H1 (cell line): ENCODE measurements at places on chromosomes 5 and 9.

DNA sequence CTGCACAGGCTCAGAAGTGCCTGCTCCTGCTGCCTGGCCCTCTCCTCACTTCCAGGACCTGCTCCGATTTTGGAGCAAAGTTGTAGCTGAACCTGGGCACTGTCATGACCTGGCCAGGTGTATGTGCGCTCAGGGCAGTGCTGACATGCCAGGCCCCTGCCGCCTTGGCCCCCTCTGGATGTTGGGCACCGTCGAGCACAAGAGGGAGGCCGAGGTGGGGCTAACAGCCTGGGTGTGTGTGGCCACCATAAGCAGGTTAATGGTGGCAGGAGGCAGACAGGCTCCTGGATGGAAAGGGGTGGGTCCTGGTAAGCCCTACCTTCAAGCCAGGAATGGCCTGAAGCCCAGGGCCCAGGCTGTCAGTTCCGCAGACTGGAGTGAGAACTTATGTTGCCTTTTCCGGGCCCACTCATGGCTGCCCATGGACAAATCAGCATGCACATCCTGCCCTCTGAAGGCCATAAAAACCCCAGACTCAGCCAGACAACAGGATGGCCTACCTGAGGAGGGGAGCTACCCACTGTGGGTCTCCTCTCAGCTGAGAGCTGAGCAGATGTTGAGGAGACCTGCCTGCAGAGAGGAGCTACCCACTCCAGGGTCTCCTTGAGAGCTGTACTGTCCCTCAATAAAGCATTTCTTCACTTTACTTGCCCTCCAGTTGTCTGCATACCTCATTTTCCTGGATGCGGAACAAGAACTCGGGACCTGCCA is 66.2 kb downstream of the NACC2 start:
- DNase-seq = no peak

DNA sequence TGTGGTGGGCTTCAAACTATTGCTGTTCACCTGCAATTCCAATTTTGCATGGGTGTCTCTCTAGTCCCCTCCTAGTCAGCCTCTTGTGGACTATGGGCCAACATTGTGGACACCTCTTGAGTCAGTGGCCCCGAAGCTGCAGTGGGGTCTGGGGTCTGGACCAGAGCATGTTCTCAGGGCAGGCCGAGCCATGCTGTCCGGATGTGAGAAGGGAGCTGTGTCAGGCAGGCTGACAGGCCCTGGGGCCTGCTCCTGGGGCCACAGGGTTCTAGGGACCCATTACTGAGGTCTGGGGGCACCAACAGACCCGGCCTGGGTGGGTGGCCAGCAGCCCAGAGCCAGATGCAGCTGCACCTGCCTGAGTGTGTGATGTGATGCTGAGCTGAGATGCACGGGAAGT is 16.5 kb upstream of the IRX4 start:
- no peak for DNase-seq

DNA sequence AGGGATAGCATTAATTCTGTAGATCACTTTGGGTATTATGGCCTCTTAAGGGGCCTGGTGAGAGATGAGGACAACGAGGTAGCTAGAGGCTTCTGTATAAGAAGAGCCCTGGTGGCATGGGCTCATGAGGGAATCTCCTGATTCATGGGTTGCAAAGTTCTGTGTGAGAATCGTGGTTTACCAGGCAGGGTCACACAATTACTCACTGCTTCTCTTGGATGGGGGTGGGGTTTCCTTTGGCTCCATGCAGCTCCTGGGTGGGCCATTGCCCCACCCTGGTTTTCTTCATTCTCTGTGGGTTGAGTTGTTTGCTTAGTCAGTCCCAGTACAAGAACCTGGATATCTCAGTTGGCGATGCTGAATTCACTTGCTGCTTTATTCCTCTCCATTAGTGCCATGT is 30.9 kb upstream of the TNFSF15 start:
- DNase-seq = no peak

DNA sequence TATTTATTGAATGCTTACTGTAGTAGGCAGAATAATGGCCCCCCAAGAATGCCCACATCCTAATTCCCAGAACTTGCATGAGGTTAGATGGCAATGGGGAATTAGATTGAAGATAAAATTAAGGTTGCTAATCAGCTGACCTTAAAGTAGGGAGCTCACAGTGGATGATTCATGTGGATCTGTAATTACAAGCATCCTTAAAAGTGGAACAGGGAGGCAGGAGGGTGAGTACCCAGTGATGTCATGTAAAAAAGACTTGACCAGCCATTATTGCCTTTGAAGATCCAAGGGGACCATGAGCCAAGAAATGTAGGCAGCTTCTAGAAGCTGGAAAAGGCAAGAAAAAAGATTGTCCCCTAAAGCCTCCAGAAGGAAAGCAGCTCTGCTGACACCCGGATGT is 71.4 kb downstream of the GABBR2 start:
- no peak for DNase-seq

GRCh38 chr9:124939944-124940343 is 939 bp downstream of the GOLGA1 start:
- DNase-seq = no peak

- no peak for DNase-seq
These were observed 55.8 kb upstream of the CPEB4 start for GRCh38 chr5:173832386-173832785.

GRCh38 chr5:158868546-158868945 is 231.2 kb downstream of the EBF1 start:
- DNase-seq = no peak

DNA sequence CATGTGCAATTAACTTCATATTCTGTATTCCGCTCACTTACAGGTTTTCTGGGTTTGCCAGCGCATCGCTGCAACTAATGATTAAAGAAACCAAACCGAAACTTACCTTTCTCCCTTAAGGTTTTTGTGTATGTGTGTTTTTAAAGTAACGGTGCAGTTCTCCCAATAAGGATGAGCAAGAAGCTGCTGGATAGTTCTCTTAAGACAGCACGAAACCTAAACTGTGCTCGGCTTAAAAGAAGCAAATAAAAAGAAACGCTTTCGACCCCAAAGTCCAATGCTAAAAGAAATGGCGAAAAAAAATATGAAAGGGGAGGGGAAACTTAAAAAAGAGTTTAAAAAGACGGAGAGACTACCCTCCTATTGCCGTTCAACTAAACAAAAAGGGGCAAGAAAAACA is 340 bp downstream of the ELAVL2 start:
- DNase-seq = no peak

GRCh38 chr9:28059192-28059591 is 485.9 kb upstream of the C9orf72 start:
- DNase-seq = no peak

GRCh38 chr9:121059998-121060636 is 10.0 kb upstream of the C5 start:
- no peak for DNase-seq

GRCh38 chr5:42598311-42598710 is 158.3 kb upstream of the CCDC152 start:
- DNase-seq = no peak

- no peak for DNase-seq
These were observed 21.9 kb upstream of the TERT start for GRCh38 chr5:1316588-1317340.

GRCh38 chr5:66213533-66213932 is 69.4 kb downstream of the SREK1 start:
- no peak for DNase-seq

DNA sequence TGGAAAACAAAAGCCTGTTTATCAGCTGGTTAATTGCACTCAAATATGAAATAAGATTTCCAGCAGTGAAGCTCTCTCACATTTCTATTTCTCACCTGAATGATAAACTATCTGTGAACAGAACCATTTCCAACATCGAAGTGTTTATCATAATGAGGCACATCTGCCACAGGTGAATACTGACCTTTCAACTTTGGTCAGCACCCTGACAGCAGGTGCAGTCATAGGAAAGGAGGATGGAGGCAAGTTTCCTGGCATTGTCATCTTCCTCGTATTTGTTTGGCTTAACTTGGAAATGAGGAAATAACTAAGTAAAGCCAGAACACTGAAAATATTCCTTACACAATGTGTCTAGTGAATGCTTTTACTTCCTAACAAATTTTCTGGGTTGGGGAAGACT is 716.4 kb downstream of the NR2F1-AS1 start:
- DNase-seq = no peak

DNA sequence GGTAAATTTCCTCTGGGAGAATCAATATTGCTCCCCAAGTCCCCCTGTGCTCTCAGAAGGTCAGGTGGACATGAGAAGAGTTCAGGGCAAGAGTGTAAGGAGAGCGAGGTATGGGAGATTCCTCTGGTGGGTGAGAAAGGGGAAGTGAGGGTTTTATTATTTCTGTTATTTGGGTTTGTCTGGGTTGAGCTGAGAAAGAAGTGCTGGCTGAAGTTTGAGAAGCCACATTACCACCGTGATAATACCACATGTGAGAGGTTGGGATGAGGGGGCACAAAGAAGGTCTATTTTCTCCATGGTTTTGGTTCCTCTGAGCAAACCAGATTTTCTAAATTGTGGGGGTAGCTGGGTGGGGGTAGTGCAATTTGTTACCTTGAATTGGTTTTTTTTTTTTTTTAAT is 350.4 kb downstream of the OSTF1 start:
- DNase-seq = no peak

- no peak for DNase-seq
These were observed 294.0 kb downstream of the MED10 start for GRCh38 chr5:6084376-6084775.

DNA sequence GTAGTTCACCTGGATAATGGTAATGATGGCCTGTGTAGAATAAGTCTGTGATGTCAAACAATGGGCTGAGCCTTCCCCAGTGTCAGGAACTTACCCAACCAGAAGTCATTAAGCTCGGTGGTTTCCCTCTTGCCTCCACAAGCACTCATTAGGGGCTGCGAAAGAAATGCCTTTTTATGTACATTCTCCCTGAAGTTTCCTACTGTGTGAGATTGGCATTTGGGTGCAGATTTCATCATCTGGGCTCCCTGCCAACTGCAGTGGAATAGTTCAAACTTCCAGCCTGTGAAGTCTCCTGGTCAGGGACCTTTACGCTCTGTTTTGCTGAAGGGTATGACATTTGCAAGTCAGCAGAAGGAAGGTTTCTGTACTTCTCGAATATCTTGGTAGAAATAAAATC is 41.6 kb upstream of the TMEM215 start:
- no peak for DNase-seq

GRCh38 chr5:179169836-179170235 is 109.7 kb downstream of the ZNF354C start:
- no peak for DNase-seq

DNA sequence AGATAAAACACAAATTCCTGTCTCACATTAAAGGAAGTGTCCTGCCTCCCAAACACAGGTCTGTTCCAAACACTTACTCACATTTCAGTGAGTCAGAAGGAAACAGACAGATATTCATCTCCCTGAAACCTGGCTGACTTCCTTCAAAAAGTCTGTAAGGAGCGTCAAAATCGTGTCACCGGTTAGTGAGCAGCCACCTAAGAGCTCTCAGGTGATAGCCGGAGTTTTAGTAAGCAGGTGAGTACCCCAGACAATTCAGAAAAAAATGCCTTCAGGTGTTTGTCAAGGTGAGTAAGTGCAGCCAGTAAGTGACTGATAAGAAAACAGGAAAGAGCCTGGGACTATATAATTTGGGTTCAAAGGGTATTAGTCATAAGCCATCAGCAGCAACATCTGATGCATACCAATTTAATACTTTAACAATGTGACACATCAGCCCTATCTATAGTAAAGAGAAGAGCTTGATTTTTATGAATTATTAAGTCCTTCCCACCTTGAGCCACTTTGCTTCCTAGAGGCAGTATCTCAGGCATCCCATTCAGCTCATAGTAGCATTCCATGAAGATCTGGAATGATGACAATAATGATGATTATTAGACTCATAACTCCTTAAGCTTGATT is 1.3 kb upstream of the ITGA2 start:
- no peak for DNase-seq

GRCh38 chr5:79357398-79357797 is 121.5 kb downstream of the JMY start:
- DNase-seq = no peak

- DNase-seq = no peak
These were observed 868 bp downstream of the ZBTB43 start for GRCh38 chr9:126805554-126806262.

DNA sequence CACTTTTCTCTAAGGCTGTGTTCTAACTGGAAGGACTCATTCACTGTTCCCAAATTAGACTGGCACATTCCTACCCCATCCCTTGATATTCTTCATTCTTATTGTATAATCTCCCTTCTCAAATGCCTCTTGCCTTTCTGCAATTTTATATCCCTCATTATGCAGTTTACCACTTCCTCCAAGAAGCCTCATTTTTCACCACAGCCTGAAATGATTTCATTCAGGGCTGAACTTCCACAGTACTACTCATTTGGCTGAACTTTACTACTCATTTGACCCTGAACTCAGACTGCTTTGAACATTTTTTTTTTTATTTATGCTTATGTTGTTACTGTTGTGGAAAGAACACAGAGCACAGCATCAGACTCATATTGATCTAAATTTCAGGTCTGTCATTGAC is 32.7 kb downstream of the GRIA1 start:
- no peak for DNase-seq

DNA sequence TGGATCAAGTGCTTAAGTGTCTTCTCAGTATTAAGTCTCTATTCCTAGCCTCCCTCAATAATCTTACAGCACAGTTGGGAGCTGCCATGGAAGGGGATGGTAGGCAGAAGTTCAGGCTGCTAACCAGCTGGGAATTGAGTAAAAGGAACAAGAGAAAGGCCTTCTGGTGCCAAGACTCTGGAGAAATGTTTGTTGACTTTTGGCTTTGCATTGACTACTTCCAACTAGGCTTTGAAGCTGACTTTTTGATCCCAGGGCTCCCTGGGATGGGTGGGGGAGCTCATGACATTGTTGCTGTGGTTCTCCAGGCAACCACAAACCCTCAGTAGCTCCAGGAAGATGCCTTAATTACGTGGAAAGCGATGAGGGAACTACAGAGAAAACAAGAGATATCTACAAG is 85.2 kb upstream of the HTR4 start:
- DNase-seq = no peak

DNA sequence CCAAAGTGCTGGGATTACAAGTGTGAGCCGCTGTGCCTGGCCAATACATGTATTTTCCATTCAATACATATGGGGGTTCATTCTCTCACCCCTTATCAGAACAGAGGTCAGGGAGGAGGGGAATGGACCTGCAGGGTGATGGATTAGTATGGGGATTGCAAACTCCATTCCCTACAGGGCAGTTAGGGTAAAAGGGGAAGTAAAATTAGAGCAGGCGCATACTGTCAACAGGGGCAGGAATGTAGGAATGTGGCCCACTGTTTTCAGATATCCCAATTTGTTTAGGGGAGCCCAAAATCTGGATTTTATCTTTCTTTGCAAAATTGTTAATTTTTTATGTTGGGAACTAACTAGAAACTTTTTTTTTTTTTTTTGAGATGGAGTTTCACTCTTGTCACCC is 46.4 kb upstream of the SLC44A1 start:
- DNase-seq = no peak
